ENCODE measurements at places on chromosomes 4 and X.

GRCh38 chr4:184386271-184386781 lies 88.0 kb downstream of the IRF2 start:
- DNase-seq = no peak

DNA sequence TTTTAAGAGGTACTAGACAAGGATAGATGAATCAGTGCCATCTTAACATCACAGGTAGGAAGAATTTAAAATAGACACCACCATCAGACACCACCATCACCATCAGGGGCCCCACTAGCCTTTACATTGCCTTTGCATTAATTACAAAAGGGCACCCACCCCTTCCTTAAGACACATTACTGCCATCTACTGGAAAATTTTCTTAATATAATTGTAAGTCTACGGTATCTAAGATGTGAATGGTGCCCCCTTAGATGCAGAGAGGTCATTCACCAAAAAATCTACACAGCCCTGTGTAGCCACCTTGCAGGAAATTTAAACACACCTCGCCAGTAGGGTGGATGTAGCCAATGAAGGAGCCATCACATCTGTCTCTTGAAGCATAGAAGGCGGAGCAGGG lies 184.1 kb downstream of the MID1IP1 start:
- DNase-seq = no peak

- no peak for DNase-seq
Observed at GRCh38 chr4:151931563-151931962, 170.8 kb upstream of the GATB start.

DNA sequence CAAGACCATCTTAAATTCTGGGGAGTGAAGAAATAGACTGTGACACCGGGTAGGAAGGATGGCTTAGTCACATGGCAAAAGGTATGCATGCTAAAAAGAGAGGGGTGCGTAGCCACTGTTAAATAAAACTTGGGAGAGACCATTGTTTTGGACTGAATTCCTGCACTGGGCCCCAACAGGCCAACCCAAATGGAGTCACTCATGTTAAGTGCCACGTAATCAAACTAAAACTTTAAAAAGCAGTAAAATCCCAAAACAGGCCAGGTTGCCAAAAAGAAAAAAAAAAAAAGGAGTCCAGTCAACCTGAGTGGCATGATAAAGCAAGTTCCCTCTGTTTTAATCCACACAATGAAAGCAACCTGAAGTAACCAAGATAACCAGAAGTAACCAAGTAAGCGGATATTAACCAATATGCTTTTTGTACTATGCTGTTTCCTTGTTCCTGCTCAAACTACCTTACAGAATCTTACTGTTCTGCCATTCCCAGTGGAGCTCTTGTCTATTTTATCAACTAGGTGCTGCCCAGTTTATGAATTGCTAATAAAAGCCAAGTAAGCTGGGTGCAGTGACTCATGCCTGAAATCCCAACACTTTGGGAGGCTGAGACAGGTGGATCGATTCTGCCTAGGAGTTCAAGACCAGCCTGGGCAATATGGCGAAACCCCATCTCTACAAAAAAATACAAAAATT lies 124.6 kb upstream of the ENPP6 start:
- no peak for DNase-seq

GRCh38 chrX:138128027-138128671 lies 562.2 kb downstream of the ZIC3 start:
- peak; percentile 3 for DNase-seq

- no peak for DNase-seq
Observed at GRCh38 chr4:92551616-92552015, 247.8 kb downstream of the GRID2 start.

DNA sequence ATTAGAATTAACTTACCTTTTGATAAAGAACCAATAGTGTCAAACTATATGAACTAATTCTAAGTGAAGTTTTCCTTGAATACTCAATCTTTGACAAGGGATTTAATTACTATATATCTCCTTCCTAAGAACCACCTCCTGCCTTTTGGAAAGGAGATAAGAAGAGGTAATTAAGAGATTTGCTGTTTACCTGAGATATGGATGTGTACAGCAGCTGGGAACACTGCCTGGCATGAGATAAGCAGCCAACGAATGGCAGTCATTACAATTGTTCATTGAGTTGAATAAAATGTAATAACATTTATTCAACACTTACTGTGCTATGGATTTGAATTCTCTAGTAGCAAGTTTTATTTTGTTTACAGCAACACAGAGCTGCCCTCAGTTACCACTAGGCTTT lies 407.1 kb downstream of the SPOCK3 start:
- DNase-seq = no peak

- no peak for DNase-seq
Observed at GRCh38 chr4:73692701-73693100, 47.7 kb upstream of the CXCL8 start.

DNA sequence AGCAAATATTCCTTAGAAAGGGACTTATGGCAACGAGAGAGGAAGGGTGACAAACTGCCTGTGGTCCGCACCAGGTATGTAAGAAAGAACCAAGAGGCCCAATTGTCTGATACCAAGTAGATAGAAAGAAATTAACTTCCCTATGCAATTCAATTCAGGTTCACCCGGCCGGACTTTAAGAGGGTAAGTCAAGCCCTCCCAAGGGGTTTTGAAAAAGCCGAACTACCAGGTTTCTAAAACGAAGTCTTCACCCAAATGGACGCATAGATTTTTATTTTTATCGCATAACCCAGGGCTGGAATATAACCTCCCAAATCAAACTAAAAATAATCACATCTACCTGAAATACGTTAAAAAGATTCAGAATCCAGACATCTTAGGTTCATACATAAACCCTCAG lies 1.6 kb upstream of the MAB21L2 start:
- DNase-seq = no peak

- no peak for DNase-seq
Observed at GRCh38 chr4:96316776-96317175, 476.9 kb downstream of the PDHA2 start.

All from stimulated activated CD4-positive, alpha-beta T cell treated with anti-CD3 and anti-CD28 coated beads, Interleukin-4, amount 100 ng/mL, for 24 hours (primary cell).